ENCODE measurements at places on chromosomes 11 and 22.

GRCh38 chr11:69874984-69875624, 55.9 kb upstream of the FGF3 start:
- ATAC-seq = no peak

- peak; percentile 73 for ATAC-seq
Measured at GRCh38 chr11:67344264-67344663, 9.1 kb downstream of the POLD4 start.

DNA sequence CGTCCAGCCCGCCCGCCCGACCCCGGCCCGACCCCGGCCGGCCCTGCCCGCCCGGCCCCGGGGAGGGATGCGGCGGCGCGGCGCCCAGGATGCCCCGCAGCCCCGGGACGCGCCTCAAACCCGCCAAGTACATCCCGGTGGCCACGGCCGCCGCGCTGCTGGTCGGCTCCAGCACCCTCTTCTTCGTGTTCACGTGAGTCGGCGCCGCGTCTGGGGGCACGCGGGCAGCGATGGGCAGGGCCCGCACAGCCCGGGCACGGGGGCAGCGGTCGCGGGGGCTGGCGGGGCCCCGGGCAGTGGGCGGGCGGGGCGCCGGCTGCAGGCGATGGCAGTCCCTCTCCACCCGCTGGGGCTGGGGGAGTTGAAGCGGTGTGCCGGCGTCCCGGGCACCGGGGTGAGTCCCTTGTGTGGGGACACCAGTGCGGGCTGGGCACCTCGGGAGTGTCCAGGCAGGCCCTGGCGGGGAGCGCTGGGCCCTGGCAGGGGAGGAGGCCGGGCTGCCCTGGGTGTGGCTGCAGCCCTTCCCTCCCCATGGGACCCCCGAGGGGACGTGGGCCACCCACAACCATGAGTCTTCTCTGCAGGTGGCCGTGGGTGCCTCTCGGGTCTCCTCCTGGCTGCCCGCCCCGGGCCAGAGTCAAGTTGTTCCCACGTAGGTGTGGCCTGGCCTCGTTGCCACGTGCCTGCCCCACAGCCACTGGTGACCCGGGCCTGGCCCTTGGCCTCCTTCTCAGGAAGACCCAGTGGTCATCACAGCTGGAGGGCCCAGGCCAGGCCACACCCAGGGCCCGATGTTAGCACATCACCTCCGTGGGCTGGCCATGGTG, 468 bp downstream of the ZDHHC8 start:
- peak; percentile 1 for ATAC-seq

- ATAC-seq = no peak
Measured at GRCh38 chr11:122853971-122854446, 15.7 kb downstream of the CRTAM start.

DNA sequence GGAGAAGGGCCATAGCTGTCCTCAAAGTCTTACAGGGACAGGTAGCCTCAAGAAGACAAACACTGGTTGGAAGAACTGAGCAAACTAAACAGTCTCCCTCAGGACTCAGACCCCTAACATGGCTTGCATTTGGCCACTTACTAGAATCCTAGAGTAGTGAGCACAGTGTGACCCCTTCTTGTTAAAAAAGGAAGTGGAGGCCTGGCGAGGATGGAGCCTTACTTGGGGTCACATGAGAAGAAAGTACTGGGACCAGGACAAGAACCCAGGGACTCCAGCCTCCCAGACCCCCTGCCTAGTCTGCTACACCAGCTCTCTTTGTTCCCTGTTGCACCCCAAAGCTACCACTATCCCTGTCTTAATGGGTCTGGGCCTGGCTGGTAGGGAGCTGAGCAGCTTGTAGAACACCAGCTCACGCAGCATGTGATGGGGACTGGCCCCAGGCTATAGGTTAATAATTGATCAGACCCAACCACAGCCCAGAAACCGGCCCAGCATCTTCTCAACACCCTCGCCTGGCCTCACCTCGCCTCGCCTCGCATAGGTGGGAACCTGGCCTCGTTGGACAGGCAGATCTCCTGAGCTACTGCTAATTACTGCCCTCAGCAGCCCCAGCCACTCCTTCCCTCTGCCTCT, 17.6 kb downstream of the DGAT2 start:
- no peak for ATAC-seq

- no peak for ATAC-seq
Measured at GRCh38 chr22:42033263-42034181, 34.9 kb downstream of the WBP2NL start.

DNA sequence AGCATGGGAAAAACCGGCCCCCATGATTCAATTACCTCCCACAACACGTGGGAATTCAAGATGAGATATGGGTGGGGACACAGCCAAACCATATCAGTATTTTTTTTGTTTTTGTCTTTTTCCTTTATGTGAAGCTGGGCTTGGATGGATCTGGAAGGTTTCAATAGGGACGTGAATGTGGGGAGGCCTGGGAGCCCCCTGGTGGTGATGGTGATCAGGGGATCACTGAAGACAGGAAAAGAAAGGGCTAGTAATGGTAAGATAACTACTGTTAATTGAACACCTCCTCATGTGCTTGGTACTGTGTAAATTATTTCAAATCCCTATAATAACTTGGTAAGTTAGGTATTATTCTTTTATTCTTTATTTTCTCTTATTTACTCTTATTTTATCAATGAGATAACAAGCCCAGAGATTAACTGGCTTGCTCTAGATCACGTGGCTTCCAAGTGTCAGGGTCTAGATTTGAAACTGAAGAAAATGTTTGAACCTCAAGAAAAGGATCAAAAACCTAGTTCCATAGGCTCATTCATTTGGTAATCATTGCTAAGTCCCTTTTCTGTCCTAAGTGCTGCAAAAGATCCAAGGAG, 364.2 kb downstream of the TENM4 start:
- no peak for ATAC-seq

DNA sequence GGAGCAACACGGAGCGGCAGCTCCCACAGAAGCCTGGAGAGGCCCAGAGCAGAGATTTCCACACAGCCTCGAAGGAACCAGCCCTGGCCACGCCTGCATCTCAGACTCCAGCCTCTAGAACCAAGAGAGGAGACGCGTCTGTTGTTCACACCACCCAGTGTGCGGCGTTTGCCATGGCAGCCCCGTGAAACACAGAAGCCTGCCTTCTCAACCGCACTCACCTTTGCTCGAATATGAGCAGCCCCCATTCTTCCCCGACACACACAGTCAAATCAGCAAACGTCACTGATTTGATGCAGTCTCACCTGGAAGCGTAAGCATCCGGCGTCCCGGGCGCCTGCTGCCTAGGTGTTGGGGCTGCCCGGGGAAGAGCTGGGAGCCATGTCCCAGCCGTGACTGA, 14.2 kb upstream of the TALDO1 start:
- ATAC-seq = no peak

GRCh38 chr22:45968003-45968650, 8.8 kb downstream of the WNT7B start:
- no peak for ATAC-seq

- ATAC-seq = peak; percentile 21
Measured at GRCh38 chr11:74417860-74418508, 19.8 kb upstream of the PGM2L1 start.

- ATAC-seq = no peak
Measured at GRCh38 chr11:116454951-116455350, 317.8 kb downstream of the BUD13 start.
